ENCODE measurements at places on chromosomes 3 and 15.
A peak's percentile ranks its signal among the peaks of the same experiment; 100 is the strongest.

DNA sequence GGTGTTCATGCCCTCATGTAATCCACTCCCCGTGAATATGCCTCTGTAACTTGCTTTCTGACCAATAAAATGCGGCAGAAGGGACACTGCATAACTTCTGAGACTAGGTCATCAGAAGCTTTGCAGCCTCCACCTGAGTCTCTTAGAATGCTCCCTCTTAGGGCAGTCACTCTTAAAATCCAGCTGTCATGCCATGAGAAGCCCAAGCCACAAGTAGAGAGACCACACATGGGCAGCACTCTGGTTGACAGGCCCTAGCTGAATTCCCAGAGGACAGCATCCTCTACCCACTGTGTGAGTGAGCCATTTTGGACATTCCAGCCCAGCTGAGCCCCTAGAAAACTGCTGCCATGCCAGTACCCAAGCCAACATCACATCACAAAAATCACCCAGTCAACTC lies 41.4 kb downstream of the SCAPER start:
- DNase-seq = no peak

DNA sequence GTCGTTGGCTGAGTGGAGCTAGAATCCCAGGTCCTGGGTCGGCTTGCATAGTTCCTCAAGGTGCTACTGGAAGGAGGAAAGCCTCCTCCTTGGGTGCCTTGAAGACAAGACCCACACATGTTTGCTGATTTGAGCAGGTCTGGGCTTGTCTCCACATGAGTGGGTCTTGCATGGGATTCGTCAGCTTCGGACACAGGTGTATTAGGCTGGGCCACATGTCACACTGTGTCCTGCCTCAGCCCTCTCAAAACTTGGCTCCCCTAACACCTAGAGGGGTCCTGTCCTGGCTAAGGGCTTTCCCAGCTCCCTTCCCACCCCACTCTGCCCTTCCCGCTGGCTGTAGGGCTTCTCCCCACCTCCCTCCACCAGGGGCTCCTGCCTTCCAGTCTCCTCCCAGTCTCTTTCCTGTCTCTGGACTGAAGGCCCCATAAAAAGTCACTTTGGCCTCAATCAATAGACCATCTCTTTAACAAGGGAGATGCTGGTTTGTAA lies 73.0 kb upstream of the ADPGK start:
- no peak for DNase-seq

DNA sequence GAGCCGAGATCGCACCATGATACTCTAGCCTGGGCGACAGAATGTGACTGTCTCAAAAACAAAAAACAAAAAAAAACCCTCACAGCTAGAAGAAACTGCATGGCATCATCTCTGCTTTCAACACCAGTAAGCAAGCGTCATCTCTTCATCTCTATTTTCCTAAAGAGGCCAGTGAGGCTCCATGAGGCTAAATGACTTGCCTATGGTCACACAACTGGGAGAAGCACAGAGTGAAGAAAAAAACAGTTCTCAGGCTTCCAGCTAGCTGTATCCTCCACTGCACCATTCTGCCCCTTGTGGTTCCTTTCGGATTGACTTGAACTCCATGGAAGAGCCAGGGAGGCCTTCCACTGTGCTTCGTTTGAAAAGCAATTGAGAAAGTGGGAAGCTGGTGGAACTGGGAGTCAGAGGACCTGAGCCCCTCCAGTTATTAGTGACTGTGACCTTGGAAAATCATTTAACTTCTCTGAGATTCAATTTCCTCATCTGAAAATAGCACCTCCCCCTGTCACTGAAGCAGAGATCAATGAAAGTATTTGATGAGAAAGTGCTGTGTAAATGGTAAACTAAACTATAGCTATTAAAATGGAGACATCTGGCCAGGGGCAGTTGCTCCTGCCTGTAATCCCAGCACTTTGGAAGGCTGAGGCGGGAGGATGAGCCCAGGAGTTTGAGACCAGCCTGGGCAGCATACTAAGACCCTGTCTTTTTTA lies 32.1 kb upstream of the DENND4A start:
- peak; percentile 47 for DNase-seq

DNA sequence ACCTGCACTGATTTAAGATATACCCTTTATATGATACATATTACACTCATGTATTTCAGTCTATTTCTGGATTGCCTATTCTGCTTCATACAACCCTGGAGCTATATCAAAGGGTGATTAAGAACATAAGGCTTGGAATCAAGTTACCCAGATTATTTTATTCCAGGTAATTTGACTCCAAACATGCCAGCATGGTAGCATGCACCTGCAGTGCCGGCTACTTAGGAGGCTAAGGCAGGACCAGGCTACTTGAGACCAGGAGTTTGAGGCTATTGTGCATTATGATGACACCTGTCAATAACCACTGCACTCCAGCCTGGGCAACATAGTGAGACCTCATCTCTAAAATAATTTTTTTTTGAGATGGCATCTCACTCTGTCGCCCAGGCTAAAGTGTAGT lies 50.4 kb upstream of the NEO1 start:
- DNase-seq = no peak

DNA sequence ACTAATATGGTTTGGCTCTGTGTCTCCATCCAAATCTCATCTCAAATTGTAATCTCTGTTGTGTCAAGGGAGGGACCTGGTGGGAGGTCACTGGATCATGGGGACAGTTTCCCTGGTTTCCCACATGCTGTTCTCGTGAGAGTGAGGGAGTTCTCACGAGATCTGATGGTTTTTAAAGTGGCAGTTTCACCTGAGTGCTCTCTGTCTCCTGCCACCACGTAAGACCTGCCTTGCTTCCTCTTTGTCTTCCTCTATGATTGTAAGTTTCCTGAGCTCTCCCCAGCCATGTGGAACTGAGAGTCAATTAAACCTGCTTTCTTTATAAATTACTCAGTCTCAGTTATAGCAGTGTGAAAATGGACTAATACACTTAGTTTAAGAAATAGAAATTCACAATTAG lies 228.9 kb downstream of the CD47 start:
- no peak for DNase-seq

DNA sequence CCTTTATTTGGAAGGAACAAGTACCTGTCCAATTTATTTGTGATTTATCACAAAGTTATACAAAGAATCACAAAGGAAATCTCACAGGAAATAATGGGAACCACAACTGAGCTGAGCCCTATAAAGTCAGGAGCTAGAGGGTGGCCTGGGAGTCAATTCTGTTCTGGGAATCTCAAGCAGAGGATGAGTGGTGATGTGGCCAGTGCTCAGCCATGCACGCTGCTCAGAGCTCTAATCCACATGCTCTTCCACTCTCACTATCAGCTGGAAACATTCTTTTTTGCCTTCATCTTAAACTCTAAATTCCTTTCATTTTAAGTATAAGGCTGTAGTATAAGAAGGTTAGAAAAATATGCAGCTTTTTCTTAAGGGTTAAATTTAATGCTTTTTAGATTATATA lies 36.6 kb downstream of the UACA start:
- no peak for DNase-seq

DNA sequence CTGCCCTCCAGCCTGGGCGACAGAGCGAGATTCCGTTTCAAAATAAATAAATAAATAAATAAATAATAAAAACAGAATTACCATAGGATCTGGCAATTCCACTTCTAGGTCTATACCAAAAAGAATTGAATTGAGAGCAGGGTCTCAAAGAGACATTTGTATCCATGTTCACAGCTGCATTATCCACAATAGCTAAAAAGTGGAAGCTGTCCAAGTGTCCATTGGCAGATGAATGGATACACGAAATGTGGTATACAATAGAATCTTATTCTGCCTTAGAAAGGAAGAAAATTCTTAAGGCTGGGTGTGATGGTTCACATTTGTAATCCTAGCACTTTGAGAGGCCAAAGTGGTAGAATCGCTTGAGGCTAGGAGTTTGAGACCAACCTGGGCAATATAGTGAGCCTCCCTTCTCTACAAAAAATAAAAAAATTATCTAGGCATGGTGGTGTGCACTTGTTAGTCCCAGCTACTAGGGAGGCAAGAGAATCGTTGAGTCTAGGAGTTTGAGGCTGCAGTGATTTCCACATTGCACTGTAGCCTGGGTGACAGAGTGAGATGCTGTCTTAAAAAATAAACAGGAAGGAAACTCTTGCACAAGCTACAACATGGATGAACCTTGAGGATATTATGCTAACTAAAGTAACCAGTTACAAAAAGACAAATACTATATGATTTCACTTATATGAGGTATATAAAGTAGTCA lies 24.2 kb downstream of the PFKFB4 start:
- DNase-seq = no peak

GRCh38 chr3:170531657-170532335 lies 54.1 kb downstream of the SLC7A14 start:
- DNase-seq = no peak

DNA sequence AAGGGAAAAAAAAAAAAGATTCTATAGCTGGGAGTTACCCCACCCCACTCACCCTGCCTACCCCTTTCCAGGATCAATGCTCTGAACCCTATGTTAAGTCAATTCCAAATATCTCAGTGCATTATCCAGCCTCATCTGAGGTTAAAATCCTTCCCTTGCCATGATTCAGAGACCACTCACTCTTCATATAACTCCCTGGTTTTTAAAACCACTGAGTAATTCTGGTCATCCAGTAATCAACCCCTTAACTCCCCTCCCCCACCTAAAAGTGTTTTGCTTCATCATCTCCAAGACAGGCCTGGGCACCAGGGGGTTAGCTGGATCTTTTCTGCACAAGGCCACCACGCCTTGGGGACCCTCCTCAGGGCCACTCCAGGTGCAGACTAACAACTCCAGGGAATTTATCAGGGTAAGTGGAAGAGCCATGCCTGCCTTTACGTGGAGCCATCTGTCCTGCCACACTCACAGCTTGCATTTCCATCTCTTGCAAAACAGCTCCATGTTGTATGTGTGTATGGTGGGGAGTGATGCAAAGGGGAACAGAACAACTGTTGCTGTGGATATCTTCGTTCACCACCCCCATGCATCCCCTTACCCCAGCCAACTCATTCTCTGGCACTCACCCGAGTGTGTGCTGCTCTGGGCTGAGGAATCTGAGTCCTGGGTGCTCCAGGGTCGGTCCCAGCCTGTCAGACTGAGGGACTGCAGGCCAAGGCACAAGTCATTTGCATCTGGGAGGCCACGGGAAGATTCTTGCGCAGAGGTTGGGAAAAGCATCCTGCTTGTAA lies 30.7 kb upstream of the RPS17 start:
- DNase-seq = no peak

DNA sequence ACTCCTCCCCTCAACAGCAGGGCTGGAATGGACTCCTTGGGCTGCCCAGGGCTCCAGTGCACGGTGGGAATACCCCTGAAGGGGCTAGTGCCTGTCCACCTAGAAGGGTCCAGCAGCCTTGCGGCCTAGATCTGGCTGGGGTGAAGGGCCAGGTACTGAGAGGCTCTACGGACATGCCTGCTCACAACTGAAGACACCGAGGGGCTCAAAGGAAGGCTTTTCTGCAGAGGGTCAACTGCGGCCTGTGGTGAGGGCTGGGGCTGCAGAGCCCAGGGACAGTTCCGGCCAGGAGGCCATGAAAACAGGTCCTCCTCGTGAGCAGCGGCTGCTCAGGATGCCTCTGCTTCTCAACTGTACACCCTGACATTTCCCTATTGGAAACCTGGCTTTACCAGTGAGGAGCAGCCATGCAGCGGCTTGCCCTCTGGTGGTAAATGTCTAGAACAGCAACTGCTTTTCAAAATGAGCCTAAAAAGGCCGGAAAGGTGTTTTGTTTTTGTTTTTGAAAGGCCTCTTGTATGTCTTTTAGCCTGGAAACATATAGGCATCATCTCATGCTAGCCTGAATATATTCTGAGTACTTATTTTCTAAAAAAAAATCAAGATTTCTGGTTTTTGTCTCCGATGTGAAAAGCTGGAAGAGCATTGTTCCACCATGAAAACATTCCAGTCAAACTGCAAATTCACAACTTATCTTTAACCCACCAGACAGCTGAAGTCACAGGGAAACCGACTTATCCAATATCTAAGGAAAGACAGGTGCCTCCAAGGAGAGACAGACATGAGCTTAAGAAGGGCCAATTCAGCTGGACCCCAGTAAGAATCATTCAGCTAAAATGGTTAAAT lies 163.4 kb downstream of the KLF13 start:
- peak; percentile 39 for DNase-seq

DNA sequence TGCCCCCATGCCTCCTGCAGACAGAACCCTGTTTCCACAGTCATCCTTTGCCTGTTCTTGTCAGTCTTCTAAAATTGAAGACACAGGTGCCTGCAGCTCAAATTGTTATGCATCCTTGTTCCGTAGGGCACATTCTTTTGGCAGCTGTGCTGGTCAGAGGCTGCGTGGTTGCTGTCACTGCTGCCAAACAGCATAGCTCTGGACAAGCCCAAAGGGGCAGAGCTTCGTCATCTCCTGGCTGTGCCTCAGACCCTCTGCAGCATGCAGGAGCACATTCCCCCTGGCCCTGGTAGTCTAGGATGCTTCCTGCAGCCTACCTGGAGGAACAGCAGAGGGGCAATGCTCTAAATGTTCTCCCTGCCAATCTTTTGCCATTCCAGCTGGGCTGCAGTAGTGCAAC lies 2.1 kb upstream of the FBXL22 start:
- no peak for DNase-seq

GRCh38 chr15:87682527-87682926 lies 574.0 kb downstream of the NTRK3 start:
- no peak for DNase-seq

GRCh38 chr3:49199239-49199899 lies 28.0 kb downstream of the KLHDC8B start:
- DNase-seq = no peak

- no peak for DNase-seq
Measured at GRCh38 chr3:173140986-173141385, at the start of gene SPATA16. Gene SPATA16 (minus strand): TSS chr3:173141235. CDS start chr3:173117731, 23,504 bp downstream.

GRCh38 chr3:14621093-14621492 lies 30.5 kb upstream of the CCDC174 start:
- DNase-seq = no peak

DNA sequence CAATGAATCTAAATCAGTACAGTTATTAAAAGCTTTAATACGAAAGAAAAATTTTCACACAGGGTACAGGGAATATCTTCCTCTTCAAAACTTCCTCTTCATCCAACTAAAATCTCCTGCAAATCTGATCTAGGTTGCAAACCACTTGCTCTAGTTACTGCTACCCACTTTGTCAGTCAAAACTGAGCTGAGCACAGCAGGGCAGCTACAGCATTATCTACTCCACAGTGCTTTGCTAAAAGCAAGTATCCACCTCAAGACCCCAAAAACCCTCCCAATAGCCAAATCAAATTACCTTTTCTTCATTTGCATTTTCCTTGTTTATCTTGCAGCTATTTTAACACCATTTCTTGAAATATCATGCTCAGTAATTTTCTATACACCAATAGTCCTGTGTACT lies 14.7 kb downstream of the ZNF280D start:
- DNase-seq = no peak

- DNase-seq = no peak
Measured at GRCh38 chr15:73718694-73719093, 34.5 kb downstream of the INSYN1 start.

- DNase-seq = no peak
Measured at GRCh38 chr3:40924559-40925141, 274.7 kb upstream of the CTNNB1 start.

GRCh38 chr3:169083163-169083562 lies 580.3 kb downstream of the MECOM start:
- no peak for DNase-seq
